ENCODE measurements at places on chromosomes 5 and 9. TPM values are rescaled to one million over a fixed set of nuclear protein-coding genes. Genes with fewer than 3 reads are reported as not detected.

- no peak for DNase-seq
Observed at GRCh38 chr5:123720955-123721354, 209.0 kb downstream of the CSNK1G3 start.

DNA sequence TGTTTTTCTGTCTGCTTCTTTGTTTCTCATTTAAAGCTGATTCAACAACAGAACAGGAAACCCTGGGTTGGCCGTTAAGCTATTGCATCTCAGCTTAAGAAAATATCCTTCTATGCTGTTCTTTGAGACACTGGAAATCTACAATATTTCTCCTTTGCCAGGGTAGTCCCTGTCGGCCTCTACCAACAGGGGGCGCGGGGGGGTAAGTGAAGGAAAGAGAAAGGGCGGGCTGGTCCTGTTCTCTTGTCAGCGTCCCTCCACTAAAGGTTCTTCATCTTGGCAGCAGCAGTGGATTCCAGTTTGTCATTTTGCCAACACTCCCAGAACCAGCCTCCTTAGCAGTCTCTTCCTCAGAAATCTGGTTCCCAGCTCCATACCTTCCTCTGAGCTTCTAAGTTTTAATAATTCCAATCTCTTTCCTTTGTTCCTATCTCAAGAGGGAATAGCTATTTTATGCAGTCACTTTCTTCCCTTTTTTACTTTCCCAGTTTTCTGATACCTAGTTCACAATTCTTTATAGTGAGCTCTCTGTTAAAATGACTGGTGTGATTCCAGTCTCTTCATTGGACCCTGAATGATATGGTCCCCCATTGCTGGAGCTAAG, 222.3 kb downstream of the GLIS3 start:
- peak; percentile 60 for DNase-seq

DNA sequence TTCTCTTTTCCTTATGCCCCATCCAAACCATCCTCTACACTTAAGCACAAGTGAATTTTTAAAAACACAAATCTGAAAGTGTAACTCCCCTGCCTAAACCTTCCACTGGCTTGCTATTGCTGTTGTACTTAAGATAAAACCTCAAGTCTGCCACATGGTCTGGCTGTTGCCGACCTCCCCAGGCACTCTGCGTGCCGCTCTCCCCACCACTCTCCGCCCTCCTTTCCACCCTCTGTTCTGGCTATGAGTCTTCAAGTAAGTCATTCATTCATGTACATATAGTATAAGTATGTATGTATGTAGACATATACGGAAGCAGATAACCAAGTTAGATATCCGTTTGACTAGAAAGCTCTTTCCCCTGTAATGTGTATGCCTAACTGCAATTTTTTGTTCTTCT, 94.7 kb upstream of the ANKRD55 start:
- DNase-seq: peak; percentile 90

The TMC1 gene
- not detected for total RNA-seq

DNA sequence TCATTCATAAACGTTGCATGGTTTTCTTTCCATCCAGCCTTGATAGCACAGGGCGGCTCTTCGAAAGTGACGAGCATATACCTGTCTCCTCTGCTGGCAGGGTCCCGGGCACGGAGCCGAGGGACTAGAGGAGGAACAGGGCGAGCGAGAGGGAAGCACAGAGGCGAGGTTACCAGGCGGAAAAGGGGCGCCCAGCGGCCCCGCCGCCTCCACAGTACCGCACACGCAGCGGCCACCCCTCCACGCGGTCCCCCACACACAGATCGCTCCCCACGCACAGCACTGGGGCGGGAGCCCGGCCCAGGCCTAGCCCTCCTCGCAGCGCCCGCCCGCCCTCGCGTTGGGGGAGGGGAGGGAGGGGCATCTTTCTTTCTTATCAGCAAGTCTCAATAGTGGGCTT, 296.6 kb upstream of the DAB2 start:
- DNase-seq: no peak

The ERAP2 gene
- 92.1 TPM for total RNA-seq

GRCh38 chr5:39415201-39415600, 9.6 kb downstream of the DAB2 start:
- no peak for DNase-seq

The SURF2 gene
- 19.9 TPM for total RNA-seq

DNA sequence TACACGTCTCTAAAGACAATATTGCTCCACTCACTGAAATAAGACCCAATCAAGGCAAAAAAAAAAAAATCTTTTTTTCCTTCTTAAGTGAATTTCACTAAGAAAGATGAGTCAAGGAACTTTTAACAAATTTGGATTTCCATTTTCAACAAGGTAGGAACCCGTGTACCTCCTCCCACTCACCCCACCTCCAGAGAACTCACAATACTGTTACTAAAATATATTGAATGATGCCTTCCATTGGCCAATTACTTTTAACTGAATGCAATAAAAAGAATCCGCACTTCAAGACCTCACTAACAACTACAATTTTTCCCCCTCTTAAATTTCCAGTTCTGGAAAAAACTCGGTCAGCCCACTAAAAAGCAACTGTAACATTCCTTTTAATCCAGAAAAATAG, 50.7 kb downstream of the FBXW11 start:
- DNase-seq: no peak

DNA sequence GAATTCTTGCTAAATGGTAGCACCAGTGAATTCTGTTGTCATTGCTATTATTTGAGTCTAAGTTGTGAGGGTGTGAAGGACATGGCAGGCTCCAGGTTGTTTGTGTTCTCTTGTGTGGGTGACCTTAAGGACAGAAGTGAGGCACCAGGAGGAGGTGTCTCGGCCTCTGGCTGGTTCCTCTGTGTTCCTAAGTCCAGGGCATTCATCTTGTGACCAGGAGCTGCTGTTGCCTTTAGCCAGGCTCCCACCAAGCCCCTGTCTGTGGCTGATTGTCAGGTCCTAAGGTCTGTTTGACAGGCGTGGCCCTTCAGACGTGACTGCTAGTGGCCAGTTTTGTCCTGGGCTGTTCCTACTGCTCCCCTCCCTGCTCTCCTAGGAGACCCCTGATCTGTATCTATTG, 89.4 kb downstream of the ANGPTL2 start:
- no peak for DNase-seq

GRCh38 chr9:21550392-21550791, 68.3 kb upstream of the IFNE start:
- no peak for DNase-seq

DNA sequence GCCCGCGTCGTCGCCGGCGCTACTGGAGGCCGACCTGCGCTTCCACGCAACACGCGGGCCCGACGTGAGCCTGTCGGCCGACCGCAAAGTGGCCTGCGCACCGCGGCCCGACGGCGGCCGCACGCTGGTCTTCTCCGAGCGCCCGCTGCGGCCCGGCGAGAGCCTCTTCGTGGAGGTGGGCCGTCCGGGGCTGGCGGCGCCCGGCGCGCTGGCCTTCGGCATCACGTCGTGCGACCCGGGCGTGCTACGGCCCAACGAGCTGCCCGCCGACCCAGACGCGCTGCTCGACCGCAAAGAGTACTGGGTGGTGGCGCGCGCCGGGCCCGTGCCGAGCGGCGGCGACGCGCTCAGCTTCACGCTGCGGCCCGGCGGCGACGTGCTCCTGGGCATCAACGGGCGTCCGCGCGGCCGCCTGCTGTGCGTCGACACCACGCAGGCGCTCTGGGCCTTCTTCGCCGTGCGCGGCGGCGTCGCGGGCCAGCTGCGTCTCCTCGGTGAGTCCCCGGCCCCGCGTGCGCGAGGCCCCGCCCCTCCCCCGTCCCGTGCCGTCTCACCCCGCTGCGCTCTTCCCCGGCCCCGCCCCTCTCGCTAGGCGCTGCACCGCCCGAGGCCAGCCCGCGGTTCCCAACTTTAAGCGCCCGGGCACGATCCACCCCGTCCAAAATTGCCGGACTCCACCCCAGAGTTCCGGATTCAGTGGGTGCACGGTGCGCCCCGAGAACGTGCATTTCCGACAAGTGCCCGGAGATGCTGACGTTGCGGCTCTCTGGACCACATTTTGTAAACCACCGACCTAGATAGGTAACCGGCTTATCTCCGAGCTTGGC, 42.8 kb downstream of the NEURL1B start:
- DNase-seq: peak; percentile 56

DNA sequence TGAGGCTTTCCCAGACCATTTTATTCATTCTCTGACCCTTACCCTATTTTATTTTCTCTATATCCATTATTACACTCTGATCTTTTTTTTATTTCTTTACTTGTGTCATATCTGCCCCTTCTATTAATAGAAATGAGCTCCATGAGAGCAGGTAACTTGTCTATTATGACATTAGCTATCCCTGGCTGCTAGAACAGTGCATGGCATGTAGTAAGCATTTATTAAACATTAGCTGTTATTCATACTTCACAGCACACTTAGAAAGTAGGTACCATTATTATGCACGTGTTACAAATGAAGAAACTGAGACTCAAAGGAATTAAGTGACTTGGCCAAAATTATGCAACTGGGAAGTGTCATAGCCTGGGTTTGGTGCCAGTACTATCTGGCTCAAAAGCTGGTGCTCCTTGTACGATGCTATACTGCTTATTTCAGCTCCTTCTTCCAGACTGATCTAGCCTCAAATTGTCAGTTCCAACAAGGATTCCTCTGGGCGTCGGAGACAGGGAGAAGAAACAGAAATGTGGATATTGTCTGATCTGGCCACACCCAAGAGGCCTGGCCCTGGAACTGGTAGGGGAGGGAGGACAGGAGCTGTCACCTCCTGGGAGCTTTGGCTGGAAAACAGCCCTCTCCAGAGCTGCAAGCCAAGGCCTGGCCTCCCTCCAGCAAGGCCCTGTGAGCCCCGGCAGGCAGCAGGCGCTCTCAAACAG, 10.8 kb upstream of the NIPAL4 start:
- DNase-seq: no peak

The CACNA1B gene
- 0.02 TPM for total RNA-seq

The AKNA gene
- 204 TPM for total RNA-seq

- DNase-seq: no peak
Observed at GRCh38 chr5:75338408-75338807, 1.4 kb downstream of the HMGCR start.

DNA sequence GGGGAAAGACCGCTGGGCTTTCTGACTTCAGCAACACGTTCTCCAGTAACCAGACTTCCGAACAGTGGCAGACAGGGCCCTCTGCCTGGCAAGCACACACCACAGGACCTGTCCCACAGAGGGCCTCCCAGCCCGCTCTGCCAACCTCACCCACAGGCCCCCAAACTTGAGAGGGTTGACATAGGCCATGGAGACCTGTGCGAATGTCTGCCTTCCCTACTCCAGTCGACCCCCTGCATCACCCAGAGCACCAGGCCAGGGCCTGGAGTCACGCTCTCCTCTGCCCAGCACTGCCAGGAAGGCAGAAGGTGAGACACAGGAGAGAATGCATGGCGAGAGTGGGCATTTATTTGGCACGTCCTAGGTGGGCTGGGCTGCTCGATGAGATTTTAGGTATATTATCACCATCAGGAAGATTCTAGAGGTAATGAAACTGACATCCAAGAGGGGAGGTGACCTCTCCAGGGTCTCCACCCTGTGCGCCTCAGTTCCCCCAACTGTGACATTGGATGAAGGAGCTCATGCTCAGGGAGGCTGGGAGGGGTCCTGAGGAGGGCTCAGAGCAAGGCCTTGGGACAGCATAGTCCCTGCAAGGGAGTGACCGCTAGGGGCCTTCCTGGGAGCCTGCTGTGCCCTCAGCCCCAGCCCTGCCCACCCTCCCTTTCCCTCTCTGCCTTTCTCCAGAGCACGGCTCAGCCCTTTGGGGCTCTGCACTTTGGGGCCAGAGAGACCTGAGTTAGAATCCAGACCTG, 54.9 kb downstream of the DUSP1 start:
- no peak for DNase-seq

The TAF11L2 gene
- total RNA-seq: not detected

The FST gene
- total RNA-seq: 2.5 TPM

GRCh38 chr5:26482076-26482809, 556.1 kb downstream of the CDH9 start:
- no peak for DNase-seq

DNA sequence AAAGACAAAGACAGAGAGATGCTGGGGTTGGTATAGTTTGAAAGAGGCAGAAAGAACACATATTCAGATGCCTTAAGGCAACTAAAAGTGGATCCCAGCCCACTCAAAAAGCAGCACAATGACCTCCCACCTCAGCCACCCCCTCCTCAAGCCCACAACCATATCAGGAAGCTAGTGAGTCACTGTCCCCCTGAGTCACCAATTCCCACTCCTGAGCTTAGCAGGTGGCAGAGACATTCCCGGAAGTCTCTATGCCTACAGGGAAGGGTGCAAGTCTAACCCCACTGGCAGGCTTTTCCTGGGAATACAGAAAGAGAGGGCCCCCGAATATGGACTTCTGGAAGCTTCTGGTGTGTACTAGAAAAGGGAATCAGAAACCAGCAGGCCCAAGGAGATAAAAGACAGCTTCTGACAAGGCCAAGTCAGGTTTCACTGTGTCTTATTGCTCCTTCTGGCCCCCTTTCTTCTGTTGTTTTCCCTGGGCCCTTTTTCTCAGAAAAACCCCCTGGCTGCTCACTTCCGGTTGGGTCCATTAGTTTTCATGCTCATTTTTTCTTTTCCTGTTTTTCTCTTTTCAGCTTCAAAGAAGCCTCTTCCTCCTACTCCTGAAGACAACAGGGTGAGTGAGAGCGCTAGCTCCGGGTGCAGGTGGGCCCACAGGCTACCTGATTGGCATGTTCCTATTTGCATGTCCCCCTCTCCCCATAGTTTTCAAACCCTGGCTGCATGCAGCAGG, 36.8 kb downstream of the ITK start:
- peak; percentile 72 for DNase-seq

DNA sequence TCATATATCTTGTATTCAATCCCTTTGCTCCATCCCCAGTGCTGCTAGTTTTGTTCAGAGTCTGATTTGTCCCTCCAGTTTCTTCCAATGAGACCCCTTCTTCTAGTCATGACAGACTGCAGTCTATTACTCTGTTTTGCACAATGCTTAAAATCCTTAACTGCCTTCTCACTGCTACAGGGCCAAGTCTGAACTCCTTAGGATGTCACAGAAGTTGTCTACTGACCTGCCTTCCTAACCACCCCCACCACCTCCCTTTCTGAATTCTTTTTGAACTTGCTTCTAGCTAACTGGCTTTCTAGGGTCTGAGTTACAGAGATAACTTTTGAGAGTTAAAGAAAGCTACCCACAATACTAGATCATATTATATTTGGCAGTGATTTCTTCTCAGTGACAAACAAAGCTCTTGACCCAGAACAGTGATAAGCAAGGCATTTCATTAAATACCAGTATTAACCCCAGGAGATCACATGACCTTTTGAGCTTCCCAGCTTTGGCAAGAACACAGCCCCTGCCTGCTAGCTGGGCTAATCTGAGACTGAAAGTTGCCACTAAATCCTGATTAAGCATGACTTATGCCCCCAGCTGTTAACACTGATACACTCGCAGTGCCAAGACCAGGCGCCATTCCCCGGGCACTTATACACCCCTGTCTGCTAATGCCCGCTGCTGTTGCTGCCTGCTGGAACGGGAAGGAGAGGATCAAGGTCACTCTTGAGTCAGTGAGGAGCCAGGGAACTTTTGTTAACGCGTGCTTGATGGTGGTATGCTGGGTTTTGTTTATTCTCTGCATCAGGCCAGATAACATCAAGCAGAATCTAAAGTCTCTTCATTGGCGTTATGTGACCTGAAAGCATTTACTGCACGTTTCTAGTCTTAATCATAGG, 36.4 kb upstream of the ADAMTSL1 start:
- no peak for DNase-seq

- DNase-seq: no peak
Observed at GRCh38 chr5:94240134-94240533, 378.3 kb downstream of the KIAA0825 start.

- no peak for DNase-seq
Observed at GRCh38 chr5:108753877-108754276, 6.2 kb downstream of the FER start.

Data from activated T-cell treated with anti-CD3 and anti-CD28 coated beads, Interleukin-2, amount 50 U/mL, for 72 hours (primary cell).